ENCODE measurements at places on chromosomes 7 and 10.

- no peak for DNase-seq
These were observed 30.0 kb downstream of the PRSS2 start for GRCh38 chr7:142800699-142801260.

DNA sequence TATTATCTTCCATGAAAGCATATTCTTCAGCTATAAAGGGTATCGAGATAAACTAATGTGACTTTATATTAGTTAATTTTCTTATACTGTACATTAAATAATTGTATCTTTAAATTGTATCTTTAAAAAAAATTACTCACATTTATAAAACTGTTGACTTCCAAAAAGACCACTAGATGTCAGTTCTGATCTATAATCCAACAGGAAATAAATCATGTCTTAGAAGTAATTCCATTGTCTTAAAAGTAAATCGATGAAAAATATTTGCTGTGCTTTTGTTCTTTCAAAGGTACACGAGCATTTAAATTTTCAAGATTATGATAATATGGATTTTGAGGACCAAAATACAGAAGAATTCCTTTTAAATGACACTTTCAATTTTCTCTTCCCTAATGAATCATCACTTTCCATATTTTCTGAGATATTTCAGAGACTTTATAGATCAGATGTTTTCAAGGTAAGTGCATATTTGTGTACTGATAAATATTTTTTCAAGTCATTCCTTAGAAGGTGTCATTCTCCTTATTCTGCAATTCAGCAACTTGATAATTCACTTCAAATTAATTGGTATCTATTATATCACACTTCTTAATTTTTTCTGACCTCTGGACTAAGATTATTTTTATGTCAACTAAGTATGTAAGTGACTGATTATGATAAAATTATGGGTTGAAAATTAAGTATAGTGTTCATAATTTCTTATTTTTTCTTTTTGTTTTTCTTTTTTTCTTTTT is 138.5 kb downstream of the CPED1 start:
- DNase-seq, result no peak

DNA sequence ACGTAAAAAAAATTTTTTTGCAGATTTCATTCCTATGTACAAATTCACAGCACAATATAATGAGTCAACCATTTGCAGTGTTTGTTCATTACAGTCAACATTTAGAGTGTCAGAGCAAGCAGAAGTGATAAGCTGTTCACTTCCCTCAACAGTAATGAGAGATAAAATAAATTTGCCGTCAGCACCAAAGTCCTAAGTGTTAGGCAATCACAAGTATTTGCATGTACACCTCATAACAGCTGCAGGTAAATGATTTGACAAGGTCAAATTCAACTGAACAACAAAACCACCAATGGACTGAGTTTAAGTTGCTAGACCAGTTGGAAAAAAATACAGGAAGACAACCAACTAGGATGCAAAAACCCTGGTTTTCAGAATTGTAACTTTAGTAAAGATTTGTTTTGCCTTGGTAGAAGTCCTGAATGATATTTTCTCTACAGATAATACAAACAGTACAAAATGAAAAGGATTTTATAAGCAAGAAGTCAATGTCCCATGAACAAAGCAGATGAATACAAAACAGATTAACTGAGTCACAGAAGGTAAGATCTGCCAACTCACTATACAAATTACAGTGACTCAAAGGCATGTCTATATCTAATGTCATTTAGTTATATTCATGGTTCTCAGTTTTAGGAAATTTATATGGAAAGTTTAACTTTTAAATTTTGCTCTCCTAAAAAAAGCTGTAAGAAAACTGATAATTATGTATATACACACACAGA is 10.4 kb downstream of the RAPGEF5 start:
- no peak for DNase-seq

DNA sequence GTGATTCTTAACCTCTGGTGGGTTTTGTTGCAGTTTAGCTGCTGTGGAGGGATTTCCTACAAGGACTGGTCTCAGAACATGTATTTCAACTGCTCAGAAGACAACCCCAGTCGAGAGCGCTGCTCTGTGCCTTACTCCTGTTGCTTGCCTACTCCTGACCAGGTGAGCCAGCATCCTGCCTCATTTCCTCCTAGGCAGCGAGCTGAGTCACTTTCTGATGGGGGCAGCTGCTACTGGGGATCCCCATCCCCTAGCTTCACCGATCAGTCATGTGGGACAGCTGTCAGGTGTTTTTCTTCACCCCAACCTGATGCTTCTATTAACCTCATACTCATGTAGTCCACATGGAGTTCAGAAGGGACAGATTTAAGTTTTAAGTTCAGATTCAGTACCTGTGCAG is 21.7 kb upstream of the SMO start:
- no peak for DNase-seq

- DNase-seq, result no peak
These were observed 34.9 kb downstream of the CHST15 start for GRCh38 chr10:124058346-124059003.

- DNase-seq, result no peak
These were observed 53.0 kb upstream of the INSIG1 start for GRCh38 chr7:155244675-155245074.

- DNase-seq, result no peak
These were observed 18.5 kb downstream of the MEOX2 start for GRCh38 chr7:15667991-15668390.

DNA sequence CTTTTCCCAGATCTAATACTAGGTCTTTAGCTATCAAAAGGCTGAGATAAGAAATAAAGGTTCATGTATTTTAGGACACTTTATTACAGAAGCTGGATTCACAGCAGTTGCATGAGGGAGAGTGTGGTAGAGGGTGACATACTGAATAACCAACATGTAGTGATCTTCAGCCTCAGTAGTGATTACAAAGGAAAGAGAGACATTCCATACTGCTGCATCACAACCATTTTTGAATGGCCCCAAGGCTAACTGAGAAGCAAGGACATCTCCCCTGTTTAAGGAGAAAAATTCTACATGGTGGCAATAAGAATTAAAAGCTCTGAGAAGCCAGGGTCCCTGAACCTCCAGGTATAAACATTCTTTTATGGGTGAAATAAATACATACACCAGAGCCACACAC is 35.3 kb downstream of the COG5 start:
- no peak for DNase-seq

- DNase-seq, result no peak
These were observed 7.8 kb downstream of the LIPF start for GRCh38 chr10:88672041-88672440.

DNA sequence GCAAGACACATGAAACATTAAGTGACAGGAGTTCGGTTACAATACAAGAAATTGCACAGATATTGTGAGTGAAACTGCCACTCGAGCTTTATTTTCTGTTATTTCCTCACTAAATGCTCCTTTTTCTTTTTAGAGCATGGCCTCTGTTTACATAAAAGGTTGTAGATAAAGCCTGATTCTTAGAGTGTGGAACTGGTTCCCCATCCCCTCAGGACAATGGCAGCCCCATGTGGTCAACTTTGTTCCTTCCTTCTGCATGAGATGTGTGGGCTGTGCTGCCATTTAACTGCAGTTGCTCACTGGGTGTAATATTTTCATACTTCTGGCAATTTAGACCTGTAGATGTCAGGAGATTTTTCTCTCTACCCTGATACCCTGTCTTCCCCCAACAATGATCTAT is 70.2 kb downstream of the LRGUK start:
- no peak for DNase-seq

- no peak for DNase-seq
These were observed 105.3 kb downstream of the SKAP2 start for GRCh38 chr7:26759108-26759507.

DNA sequence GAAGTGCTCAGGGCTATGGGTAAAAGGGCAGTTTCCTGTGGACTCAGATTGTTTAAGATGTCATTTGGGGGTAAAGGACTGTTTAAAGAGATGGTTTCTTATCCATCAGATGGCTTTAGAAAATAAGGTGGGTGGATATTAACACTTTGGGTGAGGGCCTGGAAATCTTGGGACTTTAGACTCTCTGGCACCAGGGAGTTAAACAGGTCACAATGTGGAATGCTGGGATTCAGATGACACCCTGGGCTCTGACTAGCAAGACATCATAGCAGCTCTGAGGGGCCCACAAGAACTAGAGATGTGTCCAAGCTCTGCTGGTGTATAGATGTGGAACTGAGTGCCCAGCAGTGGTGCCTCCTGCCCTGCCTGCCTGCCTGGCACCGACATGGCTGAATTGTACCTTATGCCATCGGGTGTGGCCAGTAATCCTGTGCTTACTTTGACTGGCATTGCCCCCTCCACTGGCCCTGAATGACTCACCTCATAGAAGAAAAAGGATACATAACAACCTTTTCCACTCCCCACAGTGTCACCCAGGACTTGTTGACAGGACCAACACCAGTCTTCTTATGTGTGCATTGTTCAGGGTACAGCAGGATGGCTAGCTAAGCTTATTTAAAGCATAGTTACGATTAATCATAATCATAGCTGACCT is 100.0 kb upstream of the PRR15 start:
- no peak for DNase-seq

DNA sequence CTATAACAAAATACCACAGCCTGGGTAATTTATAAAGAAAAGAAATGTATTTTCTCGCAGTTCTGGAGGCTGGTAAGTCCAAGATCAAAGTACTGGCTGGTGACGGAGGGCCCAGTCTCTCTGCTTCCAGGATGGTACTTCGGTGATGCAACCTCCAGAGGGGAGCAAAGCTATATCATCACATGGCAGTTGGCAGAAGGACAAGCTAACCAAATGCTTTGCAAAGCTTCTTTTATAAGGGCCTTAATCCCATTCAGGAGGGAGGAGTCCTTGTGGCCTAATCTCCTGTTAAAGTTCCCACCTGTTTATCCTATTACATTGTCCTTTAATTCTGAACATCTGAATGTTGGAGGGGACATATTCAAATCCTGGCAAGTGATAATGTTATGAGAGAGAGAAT is 134.1 kb upstream of the SP4 start:
- DNase-seq, result no peak

DNA sequence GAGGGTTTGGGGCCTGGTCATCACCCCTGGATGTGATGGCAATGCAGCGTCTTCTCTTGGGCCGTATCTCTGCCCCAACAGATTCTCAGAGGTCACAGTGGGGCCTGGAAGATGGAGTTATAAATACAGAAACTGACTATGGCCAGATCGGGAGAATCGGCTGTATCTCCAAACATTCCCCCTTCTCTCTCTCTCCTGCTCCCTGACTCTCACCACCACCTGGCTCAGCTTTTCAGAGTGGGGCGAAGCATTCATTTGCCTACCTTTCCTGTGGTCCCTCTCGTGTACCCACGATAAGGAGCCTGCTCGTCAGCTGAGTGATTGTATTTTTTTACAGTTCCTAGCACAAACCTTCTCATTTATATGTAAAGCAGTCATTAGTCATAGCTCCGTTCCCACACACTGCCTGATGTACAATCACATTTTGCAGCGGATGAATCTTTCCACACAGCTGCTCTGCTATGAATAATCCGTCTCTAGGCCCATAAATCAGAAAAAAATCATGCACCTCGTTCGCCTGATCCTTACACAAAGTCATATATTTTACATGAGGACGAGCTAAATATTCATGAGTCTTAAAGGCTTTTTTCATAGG is 23.2 kb upstream of the BTRC start:
- no peak for DNase-seq

DNA sequence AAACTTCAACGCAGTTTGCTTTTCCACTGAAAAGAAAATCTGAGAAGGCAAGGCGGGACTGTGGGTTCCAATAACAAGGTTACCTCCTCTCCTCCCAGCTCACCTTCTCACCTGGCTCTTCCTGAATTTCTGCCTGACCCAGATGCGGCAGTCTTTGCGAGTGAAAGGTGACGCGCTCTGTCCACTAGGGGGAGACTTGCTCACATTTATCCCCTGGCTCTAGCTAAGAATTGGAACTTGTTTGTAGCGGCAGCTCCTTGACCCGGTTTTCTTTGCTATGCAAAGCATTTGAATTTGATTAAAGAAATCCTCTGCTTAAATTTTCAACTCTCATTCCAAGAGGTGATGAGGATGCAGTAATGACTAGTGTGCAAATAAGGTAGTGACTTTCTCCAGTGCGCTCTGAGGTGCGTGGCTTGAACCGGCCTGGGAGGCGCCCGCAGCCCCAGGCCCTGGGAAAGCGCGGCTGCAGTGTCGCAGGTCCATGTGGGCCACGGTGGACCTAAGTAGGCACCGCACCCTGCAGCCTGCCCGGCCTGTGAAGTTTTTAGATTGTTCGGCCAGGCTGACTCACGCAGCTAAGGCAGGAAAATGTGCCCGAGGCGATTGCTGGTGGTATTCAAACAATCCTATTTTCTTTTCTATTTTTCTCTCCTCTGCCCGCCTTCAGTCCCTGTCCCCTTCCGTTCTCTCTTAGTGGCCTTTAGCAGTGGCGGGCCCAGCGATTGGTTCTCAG is 336.9 kb upstream of the NPSR1 start:
- DNase-seq, result no peak

GRCh38 chr7:2613931-2614600 is 17.7 kb upstream of the TTYH3 start:
- no peak for DNase-seq

DNA sequence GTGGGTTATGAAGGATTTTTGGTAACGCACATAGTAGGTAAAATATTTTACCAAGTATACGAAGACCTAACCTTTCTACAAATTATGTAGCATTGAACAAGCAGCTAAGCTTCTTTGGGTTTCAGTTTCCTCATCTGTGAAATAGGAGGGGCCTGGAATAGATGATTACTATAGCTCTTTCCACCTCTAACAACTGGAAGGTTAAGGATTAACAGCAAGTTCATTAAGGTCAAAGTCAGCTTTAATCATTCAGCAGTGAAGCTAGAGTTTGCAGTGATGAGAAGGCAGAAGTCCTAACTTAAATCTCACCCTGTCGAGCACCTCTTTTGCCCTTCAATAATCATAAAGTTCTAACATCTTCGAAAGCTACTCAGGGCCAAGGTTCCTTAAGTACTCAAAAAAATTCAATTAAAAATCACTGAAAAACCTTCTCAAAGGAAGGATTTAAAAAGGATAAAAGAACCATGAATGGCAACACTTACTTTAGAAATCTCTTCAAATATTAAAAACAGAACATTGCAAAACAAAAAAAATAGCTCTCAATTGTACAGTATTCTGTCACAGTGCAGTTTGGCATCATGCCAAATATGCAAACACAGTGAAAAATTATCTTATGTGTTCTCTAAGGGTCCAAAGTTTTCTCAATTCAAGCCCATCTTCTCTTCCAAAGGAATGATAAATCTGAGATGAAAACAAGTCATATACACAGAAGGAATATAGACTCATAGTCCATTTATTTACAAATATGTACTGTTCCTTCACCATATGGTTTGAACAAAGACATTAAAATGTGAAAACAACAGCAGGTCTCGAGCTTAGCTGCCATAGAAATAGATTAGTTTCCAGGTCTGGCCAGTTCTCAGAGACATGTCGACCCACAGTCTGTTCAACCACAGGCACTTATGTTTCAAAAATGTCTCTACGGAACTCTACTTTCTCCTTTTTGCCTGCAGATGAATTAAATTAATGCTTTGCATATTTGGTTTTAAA is 152.0 kb upstream of the SLC13A1 start:
- DNase-seq, result no peak

GRCh38 chr7:152103691-152104090 is 78.2 kb downstream of the GALNT11 start:
- no peak for DNase-seq
